ENCODE measurements at places on chromosomes 1 and 21. TPM values are rescaled to one million over a fixed set of nuclear protein-coding genes. Genes with fewer than 3 reads are reported as not detected.

The GBP1 gene
- total RNA-seq: 2.6 TPM

The ATG4C gene
- total RNA-seq: 11.2 TPM

The SKI gene
- total RNA-seq: 9.6 TPM

The AIRE gene
- total RNA-seq: not detected

DNA sequence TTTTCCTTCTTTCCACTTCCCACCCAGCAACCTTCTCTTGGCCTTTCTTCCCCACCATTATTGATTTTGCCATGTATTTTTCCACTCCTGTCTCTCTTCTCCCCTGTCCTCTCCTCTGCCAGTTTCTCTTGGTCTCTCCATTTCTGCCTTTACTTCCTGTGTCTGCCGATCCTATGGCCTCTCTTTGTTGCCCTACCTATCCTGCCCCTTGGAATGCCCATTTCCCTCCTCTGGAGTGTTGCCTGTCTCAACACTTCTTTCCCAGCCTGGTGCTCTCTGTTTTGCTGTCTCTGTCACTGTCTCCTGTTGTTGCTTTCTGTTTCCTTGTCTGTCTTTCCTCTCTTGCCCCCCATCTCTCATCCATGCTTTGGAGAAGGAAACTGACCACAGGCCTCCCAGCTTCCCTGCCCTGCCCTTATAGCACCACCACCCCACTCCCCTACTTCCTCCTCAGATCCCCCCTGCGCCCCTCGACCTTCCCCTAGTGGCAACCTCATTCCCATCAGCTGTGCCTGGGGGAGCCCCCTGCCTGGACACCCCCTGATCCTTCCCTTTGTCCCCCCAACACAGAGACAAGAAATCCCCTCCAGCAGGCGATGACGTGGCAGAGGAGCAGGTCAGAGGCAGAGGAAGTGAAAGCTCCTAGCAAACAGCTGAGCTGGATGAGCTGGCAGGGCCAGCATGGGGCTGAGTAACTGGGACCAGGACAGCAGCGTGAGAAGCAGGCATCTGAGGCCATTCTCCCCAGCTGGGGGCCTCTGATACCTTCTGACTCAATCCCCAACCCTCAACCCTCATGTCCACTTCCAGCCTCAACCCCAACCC lies 6.6 kb upstream of the ETV3L start:
- no peak for DNase-seq
- peak overlapping the region; percentile 6 for H3K4me3 ChIP-seq
- H3K36me3 ChIP-seq: no peaks in the 10 kb centered on the region
- H3K27me3 ChIP-seq: peaks cover 57% of the 10 kb centered on the region

The LAMB3 gene
- total RNA-seq: 0.10 TPM

- no peaks in the 10 kb centered on the region for H3K4me1 ChIP-seq
- H3K4me3 ChIP-seq: no peak overlapping the region
- no peaks in the 10 kb centered on the region for H3K36me3 ChIP-seq
- no peak overlapping the region for H3K27ac ChIP-seq
Measured at GRCh38 chr1:57376041-57376440, 47.8 kb downstream of the DAB1 start.

GRCh38 chr1:28792644-28793121 lies 19.3 kb upstream of the OPRD1 start:
- no peak for DNase-seq
- H3K36me3 ChIP-seq: no peaks in the 10 kb centered on the region
- no peak overlapping the region for H3K4me3 ChIP-seq
- no peak overlapping the region for H3K27ac ChIP-seq
- H3K27me3 ChIP-seq: peaks cover 2% of the 10 kb centered on the region
- H3K4me1 ChIP-seq: peaks cover 16% of the 10 kb centered on the region

DNA sequence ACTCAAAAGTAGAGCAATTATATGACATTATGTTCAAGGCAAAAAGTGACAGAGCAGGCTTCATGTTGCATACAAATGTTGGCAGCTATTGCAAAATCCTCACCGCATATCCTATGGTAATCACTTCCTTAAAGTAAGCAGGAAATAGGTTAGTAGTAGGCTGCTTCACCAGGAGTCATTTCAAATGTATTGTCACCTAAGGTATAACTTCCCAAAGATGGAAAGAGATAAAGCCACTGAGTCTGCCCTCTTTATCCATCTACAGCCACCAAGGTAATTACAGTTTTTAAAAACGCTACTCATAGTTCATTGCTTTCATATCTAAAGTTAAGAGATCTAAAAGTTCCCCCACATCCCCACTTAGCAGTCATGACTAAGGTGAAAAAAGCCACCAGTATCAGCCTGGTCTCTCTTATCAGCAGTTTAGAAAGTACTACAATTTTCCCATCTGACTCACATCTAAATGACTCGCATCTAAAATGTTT lies 31.6 kb upstream of the UBE2U start:
- H3K27me3 ChIP-seq: no peaks in the 10 kb centered on the region
- no peak overlapping the region for H3K4me3 ChIP-seq
- H3K36me3 ChIP-seq: no peaks in the 10 kb centered on the region
- H3K4me1 ChIP-seq: no peaks in the 10 kb centered on the region
- H3K27ac ChIP-seq: no peak overlapping the region

GRCh38 chr1:167456524-167456923 lies 61.8 kb downstream of the CD247 start:
- no peak overlapping the region for H3K4me3 ChIP-seq
- DNase-seq: no peak

The CENPF gene
- 128 TPM for total RNA-seq

GRCh38 chr1:94572780-94573179 lies 31.2 kb upstream of the F3 start:
- no peaks in the 10 kb centered on the region for H3K4me1 ChIP-seq
- no peak overlapping the region for H3K27ac ChIP-seq
- no peak for DNase-seq
- no peak overlapping the region for H3K4me3 ChIP-seq
- no peaks in the 10 kb centered on the region for H3K36me3 ChIP-seq
- no peaks in the 10 kb centered on the region for H3K27me3 ChIP-seq

The SLC30A10 gene
- total RNA-seq: 14.7 TPM

GRCh38 chr1:68327414-68327813 lies 95.1 kb upstream of the WLS start:
- no peaks in the 10 kb centered on the region for H3K36me3 ChIP-seq
- H3K4me3 ChIP-seq: no peak overlapping the region
- H3K27ac ChIP-seq: no peak overlapping the region
- DNase-seq: no peak
- H3K4me1 ChIP-seq: no peaks in the 10 kb centered on the region

- H3K36me3 ChIP-seq: no peaks in the 10 kb centered on the region
- H3K4me3 ChIP-seq: no peak overlapping the region
- H3K27me3 ChIP-seq: no peaks in the 10 kb centered on the region
- no peak overlapping the region for H3K27ac ChIP-seq
Measured at GRCh38 chr1:60234776-60235175, 161.2 kb upstream of the C1orf87 start.

The LRRIQ3 gene
- total RNA-seq: 1.2 TPM

DNA sequence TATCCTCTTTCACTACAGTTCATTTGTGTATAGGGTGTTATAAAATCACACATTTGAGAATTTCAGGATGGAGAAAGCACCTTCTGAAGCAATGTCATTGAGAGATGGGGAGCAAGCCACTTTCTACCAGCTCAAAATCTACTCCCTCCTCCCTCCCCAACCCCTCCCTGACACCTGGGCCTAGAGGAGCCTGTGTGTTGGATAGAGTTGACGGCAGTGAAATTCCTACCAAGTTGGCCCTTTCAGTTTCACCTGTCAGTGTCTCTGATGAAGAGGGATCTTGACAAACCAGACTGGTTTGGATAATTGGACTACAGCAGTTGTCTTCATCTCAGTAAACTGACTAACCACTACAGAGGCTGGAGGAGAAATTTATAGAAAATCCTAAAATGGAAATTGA lies 125.0 kb upstream of the HOOK1 start:
- H3K27me3 ChIP-seq: no peaks in the 10 kb centered on the region
- no peaks in the 10 kb centered on the region for H3K36me3 ChIP-seq
- no peak overlapping the region for H3K4me3 ChIP-seq
- no peak for DNase-seq

The RXFP4 gene
- not detected for total RNA-seq

DNA sequence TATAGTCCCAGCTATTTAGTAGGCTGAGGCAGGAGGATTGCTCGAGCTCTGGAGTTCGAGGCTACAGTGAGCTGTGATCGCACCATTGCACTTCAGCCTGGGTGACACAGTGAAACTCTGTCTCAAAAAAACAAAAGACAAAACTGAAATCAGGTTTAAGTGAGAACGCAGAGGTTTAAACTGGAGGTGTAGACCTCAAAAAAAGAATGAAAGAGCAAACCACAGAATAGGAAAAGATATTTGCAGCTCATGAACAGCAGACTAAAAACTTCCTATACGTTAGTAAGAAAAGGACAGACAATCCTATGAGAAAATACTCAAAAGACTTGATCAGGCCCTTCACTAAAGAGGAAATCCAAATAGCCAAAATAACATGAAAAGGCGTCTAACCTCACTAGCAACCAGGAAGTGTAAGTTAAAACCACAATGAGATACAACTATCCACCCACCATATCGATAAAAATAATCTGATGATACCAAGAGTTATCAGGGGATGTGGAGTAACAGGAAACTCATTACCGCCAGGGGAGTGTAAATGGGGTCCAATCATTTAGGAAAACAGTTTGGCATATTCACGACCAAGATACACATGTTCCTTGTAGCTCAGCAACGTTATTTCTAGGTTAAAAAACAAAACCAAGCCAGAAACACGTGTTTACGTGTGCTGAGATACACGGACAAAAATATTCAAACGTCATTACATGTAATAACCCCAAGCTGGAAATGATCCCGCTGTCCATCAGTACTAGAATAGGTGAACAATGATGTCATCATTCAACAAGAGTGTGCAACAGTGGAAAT lies 9.8 kb downstream of the TNFRSF9 start:
- no peak overlapping the region for H3K27ac ChIP-seq
- peaks cover 11% of the 10 kb centered on the region for H3K27me3 ChIP-seq
- no peaks in the 10 kb centered on the region for H3K4me1 ChIP-seq
- DNase-seq: no peak
- H3K36me3 ChIP-seq: no peaks in the 10 kb centered on the region

The C4BPA gene
- total RNA-seq: 32.1 TPM

DNA sequence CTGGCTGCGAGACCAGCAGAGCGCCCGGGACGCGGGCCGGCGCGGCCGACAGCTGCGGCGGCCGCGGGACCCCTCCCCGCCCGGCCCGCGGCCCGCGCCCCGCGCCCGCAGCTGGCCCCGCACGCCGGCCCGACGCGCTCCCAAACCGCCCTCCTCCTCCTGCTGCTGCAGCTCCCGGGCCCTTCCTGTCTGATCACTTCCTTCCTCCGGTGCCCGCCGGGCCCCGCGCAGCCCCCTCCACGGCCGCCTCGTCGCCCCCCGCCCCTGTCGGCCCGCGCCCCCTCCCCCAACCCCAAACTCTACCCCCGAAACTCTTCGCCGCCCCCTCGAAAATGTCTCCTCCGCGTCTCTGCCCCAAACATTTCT lies 594 bp downstream of the LUZP1 start:
- peaks cover 54% of the 10 kb centered on the region for H3K4me1 ChIP-seq
- H3K4me3 ChIP-seq: peak overlapping the region; percentile 95
- H3K36me3 ChIP-seq: no peaks in the 10 kb centered on the region
- no peak for DNase-seq
- no peaks in the 10 kb centered on the region for H3K27me3 ChIP-seq

The CDK18 gene
- total RNA-seq: 3.2 TPM

GRCh38 chr1:233971753-233972152 lies 67.3 kb downstream of the SLC35F3 start:
- no peak overlapping the region for H3K4me3 ChIP-seq
- no peak overlapping the region for H3K27ac ChIP-seq
- H3K36me3 ChIP-seq: no peaks in the 10 kb centered on the region
- H3K4me1 ChIP-seq: no peaks in the 10 kb centered on the region
- H3K27me3 ChIP-seq: peaks cover 10% of the 10 kb centered on the region

GRCh38 chr1:209168204-209168603 lies 415.3 kb upstream of the CAMK1G start:
- H3K36me3 ChIP-seq: no peaks in the 10 kb centered on the region
- H3K4me1 ChIP-seq: no peaks in the 10 kb centered on the region
- no peak for DNase-seq
- no peak overlapping the region for H3K27ac ChIP-seq
- no peaks in the 10 kb centered on the region for H3K27me3 ChIP-seq

The PCSK9 gene
- total RNA-seq: 31.2 TPM

The TPTE gene
- total RNA-seq: not detected

- H3K4me1 ChIP-seq: peaks cover under 1% of the 10 kb centered on the region
- 0 out of 2 replicates have a peak, but pooled peaks cover 2% of the 10 kb centered on the region for H3K27me3 ChIP-seq
Measured at GRCh38 chr1:159977364-159978106, 23.5 kb upstream of the SLAMF9 start.

Measured in HepG2 (cell line).